ENCODE measurements at places on chromosomes 7 and 10. TPM values are rescaled to one million over a fixed set of nuclear protein-coding genes. Genes with fewer than 3 reads are reported as not detected.

SPDYE1 gene
- total RNA-seq, result not detected

PLEKHA8 gene
- total RNA-seq, result 8.0 TPM

DNA sequence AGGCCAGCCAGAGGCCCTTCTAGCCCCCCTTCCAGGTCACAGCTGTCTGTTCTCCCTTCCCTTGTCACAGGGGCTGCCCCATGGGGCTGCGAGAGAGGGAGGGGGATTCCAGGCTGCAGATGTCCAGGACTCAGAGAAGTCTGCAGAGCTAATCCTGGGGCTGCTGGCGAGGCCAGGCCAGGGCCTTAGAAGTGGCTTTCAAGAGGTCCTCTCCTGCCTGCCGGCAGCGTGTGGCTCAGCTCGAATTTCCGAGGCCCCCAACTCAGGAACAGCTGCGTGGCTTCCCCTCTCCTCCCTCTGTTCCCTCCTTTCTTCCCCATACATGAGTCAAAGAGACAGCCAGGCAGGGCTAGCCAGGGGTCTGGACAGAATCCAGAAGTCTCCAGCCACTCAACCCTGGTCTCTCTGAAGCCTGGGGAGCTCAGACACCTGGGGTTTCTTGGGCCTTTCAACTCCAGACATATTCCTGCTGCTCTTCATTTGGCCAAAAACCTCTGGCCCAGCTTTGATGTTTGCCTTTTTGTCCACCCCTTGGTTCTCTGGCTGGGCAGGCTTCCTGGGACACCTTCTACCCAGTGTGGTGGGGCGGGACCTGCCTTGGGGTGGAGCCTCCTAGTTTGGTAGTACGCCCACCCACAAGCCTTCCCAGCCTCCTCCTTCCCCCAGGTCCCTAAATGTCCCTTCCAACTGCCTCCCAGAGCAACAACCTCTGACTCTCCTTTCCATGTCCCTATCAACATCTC is 21.8 kb upstream of the EIF5AL1 start:
- DNase-seq, result peak; percentile 26

DNA sequence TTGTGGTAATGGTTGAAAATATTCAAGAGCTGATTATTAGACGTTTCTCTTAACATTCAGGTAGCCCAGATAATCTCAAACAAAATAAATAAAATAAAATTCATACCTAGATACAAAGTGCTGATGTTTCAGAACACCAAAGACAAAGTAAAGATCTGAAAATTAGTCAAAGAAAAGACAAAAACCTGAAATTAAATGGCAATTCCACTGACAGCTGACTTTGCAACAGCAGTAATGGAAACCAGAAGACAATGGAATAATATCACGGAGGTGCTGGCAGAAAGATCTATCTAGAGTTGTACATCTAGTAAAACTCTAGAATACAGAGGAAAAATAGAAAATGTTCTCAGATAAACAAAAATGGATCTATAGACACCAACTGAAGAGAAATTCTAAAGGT is 58.0 kb upstream of the IKZF1 start:
- DNase-seq, result no peak

- no peak for DNase-seq
Measured at GRCh38 chr7:70028620-70029019, 430.3 kb downstream of the AUTS2 start.

DNA sequence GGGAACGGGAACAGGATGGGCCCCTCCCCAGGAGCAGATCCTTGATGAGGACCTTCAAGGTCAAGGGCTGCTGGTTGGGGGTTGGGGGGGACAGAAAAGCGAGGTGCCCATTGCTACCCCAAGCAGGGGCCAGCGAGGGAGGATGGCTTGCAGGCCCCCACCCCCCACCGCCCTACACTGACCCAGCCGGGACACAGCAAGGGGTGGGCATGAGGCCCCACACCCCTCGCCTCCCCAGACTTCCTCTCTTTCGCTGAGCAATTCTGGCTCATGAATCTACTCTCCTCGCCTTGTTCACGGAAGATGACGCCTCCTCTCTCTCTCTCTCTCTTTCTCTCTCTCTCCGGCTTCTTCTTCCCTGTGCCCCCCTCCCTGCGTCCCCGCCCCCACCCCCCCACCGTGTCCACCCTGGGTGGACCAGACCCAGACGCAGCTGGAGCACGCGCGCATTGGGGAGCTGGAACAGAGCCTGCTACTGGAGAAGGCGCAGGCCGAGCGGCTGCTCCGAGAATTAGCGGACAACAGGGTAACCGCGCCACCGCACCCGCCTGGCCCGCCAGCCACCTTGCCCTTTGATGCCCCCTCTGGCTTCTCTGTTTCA is 81.1 kb upstream of the GTF2IRD1 start:
- peak; percentile 83 for DNase-seq

Data from upper lobe of left lung (tissue), 6 donors.